Aortic smooth muscle cell (primary cell): ENCODE measurements at places on chromosomes 6 and 20. TPM values are rescaled to one million over a fixed set of nuclear protein-coding genes. Genes with fewer than 3 reads are reported as not detected.

Gene DNMT3B
- total RNA-seq = 2.2 and 2.9 TPM in 2 replicates

Gene PYGB
- 189 and 214 TPM in 2 replicates for total RNA-seq

Gene CARMIL1
- total RNA-seq = 28.3 and 33.7 TPM in 2 replicates

Gene FAM83C
- not detected in 2 replicates for total RNA-seq

Gene GABRR1
- not detected in 2 replicates for total RNA-seq

Gene NKX2-2
- total RNA-seq = not detected in 2 replicates

Gene CD93
- total RNA-seq = 13.4 and 29.6 TPM in 2 replicates

Gene ISM1
- 0.06 and 0.66 TPM in 2 replicates for total RNA-seq

Gene OPRM1
- not detected in 2 replicates for total RNA-seq

Gene RIPPLY2
- total RNA-seq = not detected in 2 replicates

Gene FNDC11
- total RNA-seq = 0.12 and 0.13 TPM in 2 replicates

Gene CCDC170
- total RNA-seq = 0.31 and 2.0 TPM in 2 replicates

Gene SYCP2L
- not detected in 2 replicates for total RNA-seq

Gene TAGAP
- not detected in 2 replicates for total RNA-seq

Gene DTNBP1
- 6.6 and 11.7 TPM in 2 replicates for total RNA-seq

Gene DEFB123
- total RNA-seq = not detected in 2 replicates

Gene PLAGL2
- total RNA-seq = 0.79 and 0.81 TPM in 2 replicates

Gene EYS
- total RNA-seq = under 0.01 TPM in 2 replicates

Gene RTEL1
- total RNA-seq = 12.4 and 15.7 TPM in 2 replicates
